ENCODE measurements at places on chromosomes 7 and 10.

- DNase-seq: no peak
These were observed 24.0 kb upstream of the PAPSS2 start for GRCh38 chr10:87635498-87636312.

DNA sequence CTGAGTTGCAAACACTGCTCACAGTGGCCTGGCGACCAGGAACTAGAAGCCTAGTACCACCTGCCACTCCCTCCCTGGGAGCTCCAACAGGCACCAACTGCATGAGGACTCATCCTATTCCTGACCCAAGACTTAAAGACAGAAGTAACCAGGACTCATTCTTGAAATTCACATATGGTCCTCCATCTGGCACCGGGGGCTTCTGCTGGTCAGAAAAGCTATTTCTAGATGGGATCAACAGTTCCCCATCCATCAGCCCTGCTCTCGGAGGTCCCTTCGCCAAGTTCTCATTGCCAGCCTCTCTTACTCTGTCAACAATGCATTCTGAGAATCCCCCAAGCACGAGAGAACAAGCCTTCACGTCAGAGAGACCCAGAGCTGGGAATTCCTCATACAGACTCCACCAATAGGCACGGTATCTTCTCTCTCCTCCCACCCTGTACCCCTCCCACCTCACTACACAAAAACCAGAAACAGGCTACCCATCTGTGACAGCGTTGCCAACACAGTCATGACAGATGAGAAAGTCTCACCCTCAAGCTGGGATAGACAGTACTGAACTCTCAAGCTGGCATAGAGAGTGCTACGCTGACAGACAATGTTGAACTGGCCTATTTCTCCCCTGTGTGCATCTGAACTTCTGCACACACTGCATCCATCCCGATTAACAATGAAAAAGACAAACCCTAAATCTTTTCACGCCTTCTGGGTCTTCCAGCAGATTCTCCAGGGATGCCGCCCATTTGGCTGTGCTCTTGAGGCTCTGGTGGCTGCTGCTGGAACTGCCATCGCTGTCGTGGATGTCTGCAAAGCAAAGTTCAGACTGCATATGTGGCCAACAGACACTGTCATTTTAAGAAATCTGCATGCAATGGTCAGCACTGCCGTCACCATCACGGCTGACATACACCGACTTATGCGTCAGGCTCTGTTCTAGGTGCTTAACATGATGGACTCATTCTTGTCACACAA, 15.6 kb downstream of the RGS10 start:
- no peak for DNase-seq

DNA sequence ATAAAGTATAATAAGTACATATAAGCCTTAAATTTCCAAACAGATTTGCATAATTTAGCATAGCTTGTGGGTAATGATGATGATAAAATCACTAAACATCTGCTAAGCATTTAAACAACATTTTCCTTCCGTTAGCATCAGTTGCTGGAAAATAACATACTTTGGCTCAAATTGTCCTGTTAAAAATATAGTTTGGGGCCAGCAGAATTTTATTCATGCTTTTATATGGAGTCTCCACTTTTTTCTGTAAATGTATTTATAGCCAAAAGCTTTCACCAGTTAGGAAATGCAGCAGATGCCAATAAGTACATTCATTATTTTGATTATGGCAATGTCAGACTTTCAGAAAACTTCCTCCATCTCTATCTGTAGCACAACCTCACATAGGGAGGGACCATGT, 107.2 kb downstream of the CNTNAP2 start:
- DNase-seq: no peak

- no peak for DNase-seq
These were observed 18.7 kb downstream of the AKR1C1 start for GRCh38 chr10:4981722-4982471.

DNA sequence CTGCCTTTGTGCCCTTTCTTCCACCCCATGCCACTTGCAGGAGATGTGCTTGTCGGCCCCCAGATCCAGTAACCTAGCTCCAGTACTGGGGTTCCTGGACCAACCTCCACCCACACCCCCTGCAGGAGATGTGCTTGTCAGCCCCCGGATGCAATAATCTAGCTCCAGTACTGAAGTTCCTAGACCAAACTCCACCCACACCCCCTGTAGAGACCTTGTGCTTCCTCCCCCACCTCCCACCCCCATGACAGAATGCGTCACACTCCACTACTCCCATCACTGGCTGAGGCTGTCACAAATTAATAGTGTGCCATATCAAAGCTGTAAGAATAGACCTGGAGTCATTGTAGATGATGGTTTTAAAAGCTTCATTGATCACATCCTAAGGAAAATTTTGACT, 185.0 kb downstream of the BICC1 start:
- DNase-seq: no peak

GRCh38 chr10:1102416-1102815, 46.2 kb downstream of the WDR37 start:
- no peak for DNase-seq

DNA sequence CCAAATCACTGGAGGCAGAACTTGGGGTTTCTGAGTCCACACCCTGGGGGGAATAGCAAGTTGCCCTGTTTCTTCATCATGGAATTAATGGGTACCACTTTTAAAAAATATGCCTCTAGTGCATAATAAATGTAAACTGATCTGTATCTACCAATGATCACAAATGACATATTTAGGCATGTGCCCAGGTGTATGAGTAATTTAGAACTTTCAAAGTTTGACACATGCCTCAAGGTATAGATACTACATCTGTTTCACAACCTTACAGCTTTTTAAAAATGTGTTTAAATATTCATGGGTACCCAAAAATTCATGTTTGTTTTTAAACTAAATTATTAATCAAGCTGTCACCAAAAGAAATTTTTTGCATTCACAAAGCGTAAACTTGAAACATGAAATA, 226.0 kb downstream of the KIAA1217 start:
- no peak for DNase-seq

DNA sequence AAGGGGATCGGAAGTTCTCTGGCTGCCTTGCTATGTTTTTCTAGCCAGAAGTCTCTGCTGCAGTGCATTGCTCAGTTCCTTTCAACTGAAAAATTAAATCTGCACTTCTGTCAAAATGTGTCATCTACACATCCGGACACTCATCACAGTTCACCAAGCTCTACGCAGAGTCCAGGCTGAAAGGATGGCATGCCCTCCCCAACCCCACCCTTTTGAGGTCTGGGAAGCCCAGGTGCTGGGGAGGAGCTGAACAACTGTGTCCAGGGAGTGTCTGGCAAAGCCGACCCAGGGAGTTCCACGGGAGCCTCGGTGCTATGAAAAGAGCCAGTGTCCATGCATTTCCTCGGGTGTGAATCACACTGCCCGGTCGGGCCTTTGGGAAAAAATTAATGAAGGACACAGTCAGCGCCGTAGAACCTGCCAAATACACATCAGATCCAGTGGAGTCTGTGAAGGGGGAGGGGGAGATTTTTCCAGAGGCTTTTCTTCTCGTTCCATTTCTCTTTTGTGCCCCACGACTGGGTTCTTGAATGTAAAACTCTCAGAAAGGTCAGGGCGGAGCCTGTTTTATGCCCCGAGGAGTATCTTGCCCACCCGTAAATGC, 757 bp upstream of the PALS2 start:
- DNase-seq: peak; percentile 21

- no peak for DNase-seq
These were observed 58.0 kb upstream of the IKZF1 start for GRCh38 chr7:50246551-50246950.

GRCh38 chr10:21347785-21348170, 177.7 kb downstream of the SKIDA1 start:
- DNase-seq: no peak

- DNase-seq: no peak
These were observed 64.6 kb downstream of the PRTFDC1 start for GRCh38 chr10:24887855-24888231.

GRCh38 chr7:81170291-81170690, 251.4 kb upstream of the SEMA3C start:
- DNase-seq: no peak

DNA sequence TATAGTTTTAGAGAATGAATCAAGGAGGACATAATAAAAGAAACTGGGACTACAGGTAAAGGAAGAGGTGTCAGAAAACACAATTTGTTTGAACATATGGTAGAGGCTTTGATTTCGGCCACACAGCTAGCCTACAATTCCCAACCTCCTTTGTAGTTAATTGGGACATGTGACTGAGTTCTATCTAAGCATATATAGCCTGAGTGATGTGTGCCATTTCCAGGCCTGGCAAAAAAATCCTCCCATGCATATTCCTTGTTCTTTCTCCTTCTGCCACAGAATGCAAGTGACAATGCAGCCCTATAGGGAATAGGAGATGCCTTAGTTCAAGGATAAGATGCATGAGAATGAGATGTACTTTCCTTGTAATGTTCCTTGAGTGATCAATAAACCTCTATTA, 590.7 kb upstream of the STEAP1 start:
- DNase-seq: no peak

DNA sequence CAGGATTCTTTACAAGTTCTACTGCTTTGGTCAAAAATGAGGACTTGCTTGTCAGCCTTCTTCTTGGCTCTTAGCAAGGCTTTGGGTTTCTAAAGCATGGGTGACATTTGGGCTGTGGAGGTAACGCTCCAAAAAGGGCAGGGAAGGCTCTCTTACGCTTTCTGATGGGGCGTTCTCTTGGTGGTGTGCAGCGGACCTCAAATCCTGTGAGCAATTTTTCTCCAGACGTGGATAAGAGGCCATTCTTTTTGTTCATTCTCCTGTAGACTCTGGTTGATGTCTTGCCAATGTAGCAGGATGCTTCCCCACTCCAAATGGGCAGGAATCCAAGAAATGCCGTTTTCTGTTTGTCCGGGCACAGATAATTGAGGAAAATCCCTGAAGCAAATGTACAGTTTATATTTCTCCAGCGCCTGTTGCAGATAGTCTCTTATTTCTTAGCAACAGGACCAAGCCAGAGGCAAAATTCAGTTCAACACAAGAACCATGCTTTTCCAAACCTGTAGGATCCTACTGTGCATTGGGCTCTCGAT, 138.4 kb upstream of the NFE2L3 start:
- DNase-seq: no peak

GRCh38 chr7:156865493-156865892, 27.5 kb downstream of the LMBR1 start:
- no peak for DNase-seq

- DNase-seq: no peak
These were observed 401.2 kb downstream of the GFRA1 start for GRCh38 chr10:115871855-115872254.

GRCh38 chr7:55513868-55514267, 58.4 kb downstream of the VOPP1 start:
- no peak for DNase-seq

- DNase-seq: no peak
These were observed 46.9 kb downstream of the ZNRF2 start for GRCh38 chr7:30331338-30331737.

- no peak for DNase-seq
These were observed 45.5 kb downstream of the SLIT1 start for GRCh38 chr10:97140049-97140846.

DNA sequence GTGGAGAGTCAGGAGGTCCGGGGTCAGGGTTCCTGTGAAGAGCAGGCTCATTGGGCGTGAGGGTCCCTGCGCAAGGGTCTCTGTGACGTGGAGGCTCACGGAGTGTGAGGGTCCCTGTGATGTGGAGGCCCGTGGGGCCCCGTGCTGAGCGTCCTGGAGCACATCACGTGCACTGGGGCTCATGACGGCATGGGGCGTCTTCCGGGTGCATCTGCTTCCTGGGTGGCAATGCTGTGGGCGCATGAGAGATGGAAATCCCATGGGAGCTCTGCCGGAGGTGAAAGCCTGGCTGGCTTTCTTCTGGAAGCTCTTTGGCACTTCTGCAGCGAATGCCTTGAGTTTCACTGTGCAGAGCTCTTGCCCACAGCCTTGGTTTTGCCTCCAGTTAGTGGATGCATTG, 71.4 kb downstream of the WDR37 start:
- no peak for DNase-seq

- no peak for DNase-seq
These were observed 64.2 kb upstream of the MEOX2 start for GRCh38 chr7:15750727-15751126.

DNA sequence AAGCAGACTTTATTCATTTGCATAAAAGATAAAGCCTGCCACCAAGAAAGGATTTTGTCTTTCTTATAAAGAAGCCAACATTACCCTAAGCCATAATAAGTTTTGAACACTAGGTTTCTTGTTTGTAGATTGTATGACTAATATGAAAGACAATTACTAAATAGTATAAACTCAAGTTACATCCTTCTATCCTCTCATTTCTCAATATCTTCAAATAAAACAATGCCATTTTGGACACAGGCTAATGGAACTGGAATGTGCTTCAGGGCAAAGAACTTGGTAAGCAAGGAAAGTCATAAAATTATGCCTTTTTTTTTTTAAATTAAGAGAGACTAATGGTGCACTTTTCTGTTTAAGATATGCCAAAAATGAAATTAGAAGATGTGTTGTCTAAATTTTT, 137.7 kb downstream of the DKK1 start:
- DNase-seq: no peak

GRCh38 chr10:113033991-113034390, 83.9 kb downstream of the TCF7L2 start:
- no peak for DNase-seq

GRCh38 chr7:85583131-85583953, 396.5 kb upstream of the SEMA3D start:
- DNase-seq: no peak

- no peak for DNase-seq
These were observed 22.0 kb downstream of the PROSER2 start for GRCh38 chr10:11845113-11845512.

- no peak for DNase-seq
These were observed 39.2 kb upstream of the PPP1R3C start for GRCh38 chr10:91672021-91672608.

- DNase-seq: no peak
These were observed 116.9 kb downstream of the EVX1 start for GRCh38 chr7:27359181-27360125.

- no peak for DNase-seq
These were observed 57.7 kb downstream of the PYROXD2 start for GRCh38 chr10:98357194-98357822.

GRCh38 chr7:84506151-84506550, 311.6 kb upstream of the SEMA3A start:
- no peak for DNase-seq

- peak; percentile 96 for DNase-seq
These were observed at the start of gene WBP1L for GRCh38 chr10:102743588-102744373. WBP1L (plus strand) TSS chr10:102743948; CDS start chr10:102744054, 106 bp downstream.

DNA sequence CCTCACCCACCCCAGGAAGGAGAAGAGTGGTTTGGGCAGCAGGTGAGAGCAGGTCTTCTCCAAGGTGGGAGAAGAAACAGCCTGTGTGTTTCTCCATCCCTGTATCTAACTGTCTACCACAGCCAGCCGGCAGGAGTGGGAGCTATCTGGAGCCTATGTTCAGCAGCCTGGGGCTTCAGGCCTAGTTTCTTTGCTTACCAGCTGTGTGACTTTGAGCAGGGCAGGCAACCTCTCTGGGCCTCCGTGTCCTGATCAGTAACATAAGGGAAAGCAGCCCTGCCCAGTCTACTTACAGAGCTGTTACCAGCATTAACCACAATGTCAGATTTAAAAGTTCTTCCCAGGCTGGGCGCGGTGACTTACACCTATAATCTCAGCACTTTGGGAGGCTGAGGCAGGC, 450.7 kb upstream of the ZMIZ1 start:
- no peak for DNase-seq

Data from activated gamma-delta T cell treated with Interleukin-2 at 50 U/mL for 16 hours (primary cell).